T47D (cell line): ENCODE measurements at places on chromosomes 1 and 21.

DNA sequence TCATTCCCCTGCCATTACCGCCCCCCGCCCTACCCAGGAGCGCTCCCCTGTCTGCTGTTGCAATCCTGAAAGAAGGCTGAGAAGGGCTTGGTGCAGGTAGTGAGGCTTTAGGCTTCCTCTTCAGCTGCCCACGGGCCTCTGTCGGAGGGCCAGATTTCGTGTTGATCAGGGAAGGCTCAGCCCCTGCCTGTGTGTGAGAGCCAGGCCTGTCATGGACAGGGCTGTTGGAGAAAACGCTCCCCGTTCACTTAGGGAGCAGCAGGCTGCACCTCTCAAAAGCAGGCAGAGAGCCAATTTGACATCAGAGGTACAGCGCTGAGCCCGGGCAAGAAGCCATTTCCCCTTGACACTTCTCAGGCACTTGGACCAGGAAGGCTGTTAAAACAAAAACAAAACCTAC is 19.0 kb downstream of the TEX35 start:
- DNase-seq: no peak

- DNase-seq: no peak
These were observed 16.3 kb downstream of the MYSM1 start for GRCh38 chr1:58683519-58683918.

DNA sequence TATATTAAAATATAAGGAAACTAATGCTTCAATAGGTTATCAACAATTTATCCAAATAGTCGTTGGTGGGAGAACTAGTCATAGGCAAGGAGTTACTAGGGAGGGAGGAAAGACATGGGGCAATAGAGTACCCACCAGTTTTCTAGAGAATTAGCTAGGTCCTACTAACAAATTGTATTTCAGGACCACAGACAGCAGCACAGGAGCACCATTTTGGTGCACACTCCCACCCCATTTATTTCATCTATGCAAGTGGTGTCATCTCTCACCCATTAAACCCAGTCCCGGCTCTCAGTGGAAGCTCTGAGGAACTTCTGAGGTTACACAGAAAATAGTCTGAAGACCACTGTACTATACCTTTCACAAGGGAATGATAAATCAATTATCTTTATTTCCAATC is 89.0 kb upstream of the BCAR3 start:
- no peak for DNase-seq

- DNase-seq: peak; percentile 36
These were observed 38.5 kb downstream of the MSTO1 start for GRCh38 chr1:155648207-155649147.

DNA sequence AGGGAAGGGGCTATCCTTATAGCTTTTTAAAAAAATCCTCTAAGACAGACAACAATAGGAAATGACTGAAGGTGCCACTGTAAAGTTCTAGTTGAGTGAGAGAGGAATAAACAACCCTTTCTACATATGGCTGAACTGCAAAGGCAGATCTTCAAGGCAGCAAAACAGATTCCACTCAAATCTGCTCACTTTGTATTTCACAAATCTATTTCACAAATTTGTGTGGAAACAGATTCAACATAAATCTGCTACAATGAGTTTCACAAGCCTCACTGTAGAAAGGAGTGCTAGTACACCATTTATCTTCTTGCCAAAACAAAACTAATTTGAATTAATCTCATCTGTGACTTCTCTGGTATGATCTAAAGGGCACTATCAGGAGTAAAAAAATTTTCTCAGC is 451.3 kb downstream of the PLA2G4A start:
- DNase-seq: no peak

GRCh38 chr1:210631399-210631798 is 302.7 kb downstream of the HHAT start:
- DNase-seq: no peak

- no peak for DNase-seq
These were observed 180.4 kb upstream of the FOXD3 start for GRCh38 chr1:63142001-63142400.

DNA sequence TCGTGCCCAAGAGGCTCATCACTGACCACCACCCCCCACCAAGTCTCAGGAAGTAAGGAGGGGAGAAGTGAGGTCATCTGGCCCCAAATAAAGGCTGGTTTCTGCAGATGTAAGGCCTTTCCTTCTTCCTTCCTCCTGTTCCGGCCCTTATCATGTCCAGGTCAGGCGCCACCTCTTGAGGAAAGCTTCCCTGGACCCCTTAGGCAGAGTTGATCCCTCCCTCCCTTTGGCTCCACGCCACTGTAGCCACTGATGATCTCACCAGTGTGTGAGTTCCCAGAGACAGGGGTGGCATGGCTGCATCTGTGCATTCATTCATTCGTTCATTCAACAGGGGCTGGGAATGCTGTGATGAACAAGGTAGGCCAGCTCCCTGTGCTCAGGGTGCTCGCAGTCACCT is 59.2 kb downstream of the TAS1R2 start:
- no peak for DNase-seq
